Choroid plexus epithelial cell (primary cell): ENCODE measurements at places on chromosomes 5 and 9.

DNA sequence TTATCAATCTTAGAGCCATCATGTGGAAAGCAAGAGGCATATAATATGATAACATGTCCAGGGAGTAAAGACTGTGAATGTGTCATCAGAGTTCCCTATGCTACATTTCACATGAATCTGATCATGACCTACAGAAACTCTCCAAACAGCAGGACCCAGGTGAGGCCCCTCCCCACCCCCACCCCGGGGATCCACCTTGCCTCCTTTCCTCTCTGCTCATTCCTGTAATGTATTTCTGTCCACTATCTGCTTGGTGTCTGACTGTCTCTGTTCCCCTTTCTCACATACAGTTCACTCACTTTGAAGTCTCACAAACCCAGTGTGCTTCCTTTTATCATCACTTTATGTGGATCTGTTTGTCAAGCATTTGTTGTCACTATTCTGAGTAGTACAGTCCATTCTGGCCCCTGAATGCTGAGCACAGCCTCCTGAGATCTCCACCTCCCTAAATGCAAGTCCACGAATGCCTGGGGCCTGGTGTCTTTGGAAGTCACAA lies 76.4 kb upstream of the SMARCA2 start:
- DNase-seq: no peak

GRCh38 chr5:139386050-139386438 lies 2.9 kb upstream of the SLC23A1 start:
- DNase-seq: no peak

DNA sequence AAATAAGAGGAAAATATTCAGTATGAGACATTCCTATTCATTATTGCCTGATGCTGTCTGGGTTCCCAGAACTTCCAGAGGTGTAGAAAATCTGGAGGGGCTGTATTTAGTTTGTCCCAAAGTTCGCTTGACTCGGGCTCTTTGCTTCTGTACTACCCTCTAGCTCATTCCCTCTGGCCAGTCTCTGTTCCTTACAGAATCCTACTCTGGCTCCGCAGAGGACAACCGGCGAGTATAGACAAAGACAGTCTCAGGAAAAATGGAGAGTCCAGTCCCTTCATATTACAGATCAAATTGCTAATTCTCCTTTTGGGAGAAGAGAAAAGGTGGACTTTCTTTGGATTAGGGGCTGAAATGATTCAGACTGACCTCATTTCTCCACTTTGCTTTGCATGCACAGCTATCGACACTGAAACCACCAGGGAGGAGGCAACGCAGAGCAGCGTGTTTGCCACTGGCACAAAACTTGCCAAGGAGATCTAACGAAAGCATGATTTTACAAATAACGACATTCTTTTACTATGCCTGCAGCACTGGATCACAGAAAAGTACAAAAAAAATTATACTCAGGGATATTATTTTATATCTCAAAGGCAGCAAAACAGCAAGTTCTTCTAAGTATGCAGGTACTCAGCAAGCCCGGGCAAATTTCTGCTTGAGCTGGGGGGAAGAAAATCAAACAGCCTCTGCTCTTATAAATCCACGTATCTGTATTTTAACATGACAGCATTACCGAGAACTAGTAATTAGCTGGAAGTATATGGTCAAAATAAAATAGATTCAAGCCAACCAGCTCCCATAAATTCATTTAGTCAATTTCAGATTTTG lies 279.7 kb downstream of the NPR3 start:
- no peak for DNase-seq

DNA sequence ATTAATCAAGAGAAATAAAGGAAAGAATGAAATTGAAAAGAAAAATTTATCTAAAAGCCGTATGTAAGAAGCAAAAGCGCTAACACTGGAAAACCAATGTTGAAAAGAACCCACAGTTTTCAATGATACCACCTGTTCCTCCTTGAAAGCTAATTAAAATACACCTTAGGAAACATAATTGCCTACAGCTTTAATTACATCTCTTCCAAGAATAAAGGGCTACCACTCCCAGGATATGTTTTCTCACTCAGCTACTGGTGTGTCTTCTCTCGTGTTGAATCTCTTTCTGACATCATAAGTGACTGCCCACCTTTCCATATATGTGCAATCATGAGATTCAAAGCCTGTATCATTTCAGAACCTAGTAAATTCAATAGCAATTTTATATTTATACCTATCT lies 880.6 kb upstream of the DMAC1 start:
- no peak for DNase-seq

DNA sequence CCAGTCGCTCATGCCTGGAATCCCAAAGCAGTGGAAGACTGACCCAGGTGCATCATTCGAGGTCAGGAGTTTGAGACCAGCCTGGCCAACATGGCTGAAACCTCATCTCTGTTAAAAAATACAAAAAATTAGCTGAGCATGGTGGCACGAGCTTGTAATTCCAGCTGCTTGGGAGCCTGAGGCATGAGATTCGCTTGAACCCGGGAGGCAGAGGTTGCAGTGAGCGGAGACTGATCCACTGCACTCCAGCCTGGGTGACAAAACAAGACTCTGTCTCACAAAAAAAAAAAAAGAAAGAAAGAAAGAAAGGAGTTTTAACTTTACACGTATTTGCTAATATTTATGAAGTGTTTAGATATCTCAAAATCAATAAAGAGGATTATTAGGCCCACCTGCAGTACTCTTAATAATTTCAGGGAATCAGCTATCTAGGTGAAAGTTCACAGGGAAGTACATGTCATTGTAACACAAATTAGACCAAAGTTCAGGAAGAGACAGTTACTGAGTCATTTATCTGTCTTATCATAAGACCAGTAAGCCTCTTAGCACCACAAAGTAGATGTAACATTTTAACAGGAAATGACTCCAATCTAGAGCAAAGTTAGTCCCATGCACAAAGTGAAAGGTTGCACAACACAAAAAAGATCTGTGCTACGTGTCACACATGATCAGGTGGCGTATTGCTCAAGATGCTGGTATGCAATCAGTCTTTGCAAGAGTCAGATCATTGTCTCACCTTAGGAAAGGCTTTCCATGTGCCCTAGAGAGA lies 34.1 kb upstream of the PLIN2 start:
- DNase-seq: peak; percentile 99

DNA sequence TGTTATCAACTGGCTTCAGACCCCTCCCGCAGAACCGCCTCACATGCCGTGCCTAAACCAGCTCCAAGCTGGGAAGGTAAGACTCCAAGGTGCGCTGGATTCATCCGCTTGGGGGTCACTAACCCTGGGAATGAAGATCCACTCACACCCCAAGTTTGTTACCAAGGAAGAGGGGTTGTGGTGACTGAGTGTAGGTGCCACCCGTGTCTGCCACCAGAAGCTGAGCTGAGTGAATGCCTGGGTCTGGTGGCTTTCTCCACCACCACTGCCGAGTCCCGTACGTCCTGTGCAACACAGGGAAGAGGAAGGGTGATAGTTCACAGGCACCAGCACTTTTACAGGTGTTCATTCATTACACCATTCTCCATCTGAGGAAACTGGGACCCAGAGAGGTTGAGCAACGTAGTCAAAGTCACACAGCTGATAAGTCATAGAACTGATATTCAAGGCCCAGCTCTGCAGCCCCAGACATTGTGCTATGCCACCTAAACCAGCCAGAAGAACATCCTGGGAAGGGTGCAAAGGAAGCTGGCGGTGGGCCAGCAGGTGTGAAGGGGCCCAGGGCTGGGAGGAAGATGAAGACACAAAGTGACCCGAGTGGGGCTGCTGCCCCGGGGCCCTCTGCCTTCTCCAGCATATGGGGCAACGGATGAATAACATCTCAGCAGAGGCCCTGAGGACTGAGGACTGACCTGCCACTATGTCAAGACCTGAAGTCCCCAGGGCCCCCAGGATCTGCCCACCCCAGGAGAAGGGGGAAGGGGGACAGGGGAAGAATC lies 70.9 kb upstream of the PPP1R26 start:
- no peak for DNase-seq

DNA sequence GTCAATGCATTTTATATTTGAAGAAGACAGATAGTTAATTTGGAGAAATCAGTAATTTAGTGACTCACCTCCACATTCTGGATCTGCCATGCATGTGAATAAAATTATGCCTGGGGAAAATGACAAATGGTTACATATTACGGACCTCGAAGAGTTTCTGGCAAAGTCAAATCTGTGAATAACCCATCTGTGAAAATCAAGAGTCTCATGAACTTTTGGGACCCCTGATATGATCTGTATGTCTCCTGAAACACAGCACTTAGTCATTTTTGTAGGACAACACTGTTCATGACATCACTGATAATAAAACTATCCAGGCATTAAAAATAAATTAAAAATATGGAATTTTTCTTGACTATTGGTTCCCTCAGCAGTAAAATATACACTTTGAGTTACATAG lies 584.5 kb downstream of the TLE4 start:
- DNase-seq: no peak

GRCh38 chr5:134435560-134435959 lies 23.9 kb upstream of the CDKN2AIPNL start:
- peak; percentile 42 for DNase-seq
